ENCODE measurements at places on chromosomes 4 and X.

DNA sequence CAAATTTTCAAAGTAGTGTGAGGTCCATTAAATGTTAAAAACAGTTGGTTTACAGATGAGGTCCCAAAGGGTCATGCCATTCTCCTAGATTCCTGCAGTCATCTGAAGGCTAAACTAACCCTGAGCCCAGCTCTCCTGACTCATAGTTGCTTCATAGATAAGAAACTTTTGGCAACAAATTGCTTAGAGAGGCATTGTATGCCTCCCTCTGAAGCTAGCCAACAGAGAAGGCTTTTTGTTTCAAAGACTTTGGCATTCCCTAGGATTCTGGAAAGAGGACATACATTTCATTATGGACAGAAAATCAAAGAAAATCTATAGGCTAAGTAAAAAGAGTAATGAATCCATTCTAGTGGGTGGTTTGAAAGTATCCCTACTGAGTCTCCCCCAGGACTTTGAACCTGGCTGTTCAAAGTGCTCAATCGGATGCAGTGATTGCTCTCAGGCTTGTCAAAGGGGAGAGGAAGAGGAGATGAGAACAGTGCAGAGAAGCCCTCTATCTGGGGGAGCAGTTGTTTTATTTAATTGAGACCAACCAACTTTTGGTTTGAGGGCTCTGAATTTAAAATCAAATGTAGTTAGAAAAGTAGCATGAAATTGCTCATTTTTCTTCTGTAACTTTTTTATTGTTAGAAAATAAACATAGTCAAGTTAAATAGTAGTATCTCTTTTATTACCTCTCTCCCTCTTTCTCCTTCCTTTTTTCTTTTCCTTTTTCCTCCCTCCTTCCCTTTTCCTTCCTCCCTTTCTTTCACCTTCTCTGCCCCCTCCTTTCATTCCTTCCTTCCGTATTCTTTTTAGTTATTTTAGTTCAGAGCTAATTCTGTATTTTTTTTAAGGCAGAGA is 72.3 kb upstream of the ZNF518B start:
- DNase-seq: no peak

- peak; percentile 42 for DNase-seq
These were observed 772 bp downstream of the CYP4V2 start for GRCh38 chr4:186192066-186192612.

DNA sequence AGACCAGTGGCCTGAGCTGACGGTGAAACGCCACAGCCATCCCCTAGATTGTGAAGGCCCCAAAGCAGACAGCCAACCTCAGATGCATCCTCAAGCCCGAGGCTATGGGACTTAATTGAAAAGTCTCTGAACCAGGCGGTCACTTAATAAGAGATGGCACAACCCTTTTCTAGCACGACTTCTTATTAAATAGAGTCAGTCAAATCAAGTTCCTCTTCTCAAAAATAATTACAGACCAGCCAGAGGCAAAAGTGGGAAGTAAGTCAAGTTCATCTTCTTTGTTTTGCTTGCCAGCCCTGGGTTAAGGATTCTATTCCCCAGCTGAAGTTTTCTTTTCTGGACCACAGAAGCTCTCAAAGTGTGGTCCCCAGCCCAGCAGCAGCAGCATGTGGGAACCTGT is 9.7 kb upstream of the SH3KBP1 start:
- DNase-seq: no peak

GRCh38 chrX:124506066-124506465 is 159.7 kb downstream of the SH2D1A start:
- no peak for DNase-seq

DNA sequence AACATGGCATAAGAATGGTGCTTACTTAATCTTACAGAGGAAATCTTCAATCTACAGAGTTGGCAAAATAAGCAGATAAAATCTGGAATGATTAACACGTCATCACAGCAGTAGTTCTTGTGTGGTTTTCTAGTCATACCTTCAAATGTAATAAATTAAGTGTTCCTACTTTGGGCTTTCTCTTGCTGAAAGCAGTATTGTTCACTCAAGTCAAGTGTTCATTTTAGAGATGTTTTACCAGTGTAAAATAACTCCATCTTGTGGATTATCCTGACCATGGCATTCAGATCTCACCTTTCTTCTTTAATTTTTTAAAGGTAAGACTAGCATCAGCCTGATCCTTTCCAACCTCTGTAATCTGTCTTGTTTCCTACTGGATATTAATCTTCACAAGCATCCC is 72.9 kb downstream of the ADAMTS3 start:
- DNase-seq: no peak
